Stimulated activated CD8-positive, alpha-beta memory T cell treated with anti-CD3 and anti-CD28 coated beads, Interleukin-7, amount 100 ng/mL, for 48 hours (primary cell): ENCODE measurements at places on chromosomes 2 and 18.

DNA sequence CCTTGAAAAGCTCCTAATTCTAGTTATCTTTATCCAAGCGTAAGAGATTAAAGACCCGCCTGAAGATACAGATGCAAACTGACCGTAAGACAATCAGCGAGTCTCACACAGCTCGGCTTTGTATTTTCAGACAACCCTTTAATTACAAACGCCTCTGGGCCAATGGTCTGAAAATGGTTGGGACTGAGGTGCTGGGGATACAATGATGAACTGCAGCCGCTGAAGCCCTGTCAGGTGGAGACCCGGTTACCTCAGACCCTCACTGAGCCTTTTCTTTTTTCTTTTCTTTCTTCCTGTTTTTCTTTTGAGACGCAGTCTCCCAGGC, 715 bp upstream of the CFAP36 start:
- no peak for DNase-seq

DNA sequence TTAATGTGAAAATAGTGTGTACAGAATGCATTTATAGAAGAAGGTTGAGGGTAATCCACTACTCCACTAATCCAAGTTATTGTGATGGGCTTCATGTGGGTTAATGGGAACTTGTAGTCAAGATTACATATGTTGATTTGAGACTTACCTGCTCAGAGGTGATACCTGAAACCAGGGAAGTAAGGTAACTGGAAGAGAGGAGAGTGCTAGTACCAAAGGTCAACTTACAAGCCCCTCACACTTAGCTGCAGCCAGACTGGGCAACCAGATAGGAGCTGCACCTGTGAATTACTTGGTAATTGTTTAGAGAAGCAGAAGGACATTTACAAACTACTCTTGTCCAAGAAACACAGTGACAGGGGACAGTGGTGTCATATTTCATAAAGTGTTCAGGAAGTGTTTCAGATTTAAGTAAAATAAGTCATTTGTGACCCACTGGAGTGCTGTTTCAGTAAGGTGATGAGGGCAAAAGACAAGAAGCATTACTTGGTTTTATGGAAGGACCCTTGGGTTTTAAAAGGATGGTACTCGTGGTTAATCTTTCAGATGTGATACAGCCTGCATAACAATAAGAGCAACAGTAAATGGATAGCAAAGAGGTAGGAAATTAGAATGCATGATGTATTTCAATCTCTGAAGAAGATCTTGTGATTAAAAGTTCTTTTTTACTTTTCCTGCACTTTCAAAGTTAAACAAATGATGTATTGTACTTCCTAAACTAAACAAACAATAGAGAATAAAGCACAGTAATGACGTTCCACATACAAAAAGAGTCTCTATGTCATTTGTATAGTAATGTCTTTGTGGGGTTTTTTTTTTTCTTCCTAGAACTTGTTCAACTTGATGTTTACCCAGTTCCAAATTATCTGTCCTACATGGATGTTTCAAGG, 189.3 kb downstream of the PHLPP1 start:
- DNase-seq, result no peak

DNA sequence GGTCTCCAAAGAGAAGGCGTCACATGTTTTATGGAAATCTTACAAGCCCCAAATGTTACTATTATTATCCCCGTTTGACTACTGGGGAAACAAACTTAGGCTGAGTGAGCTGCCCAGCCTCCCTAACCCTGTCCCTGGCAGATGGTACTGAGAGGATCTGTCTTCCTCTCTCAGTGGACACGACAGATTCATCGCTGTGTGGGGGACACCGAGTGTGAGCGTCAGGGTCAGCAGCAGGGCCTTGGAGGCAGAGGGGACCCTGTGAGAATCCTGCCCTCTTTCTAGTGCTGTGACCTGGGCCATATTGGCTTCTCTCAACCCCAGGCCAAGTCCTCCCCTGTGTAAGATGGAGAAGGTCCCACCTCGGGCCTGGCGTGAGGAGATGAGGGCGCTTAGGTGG, 27.1 kb upstream of the SMAD7 start:
- no peak for DNase-seq

DNA sequence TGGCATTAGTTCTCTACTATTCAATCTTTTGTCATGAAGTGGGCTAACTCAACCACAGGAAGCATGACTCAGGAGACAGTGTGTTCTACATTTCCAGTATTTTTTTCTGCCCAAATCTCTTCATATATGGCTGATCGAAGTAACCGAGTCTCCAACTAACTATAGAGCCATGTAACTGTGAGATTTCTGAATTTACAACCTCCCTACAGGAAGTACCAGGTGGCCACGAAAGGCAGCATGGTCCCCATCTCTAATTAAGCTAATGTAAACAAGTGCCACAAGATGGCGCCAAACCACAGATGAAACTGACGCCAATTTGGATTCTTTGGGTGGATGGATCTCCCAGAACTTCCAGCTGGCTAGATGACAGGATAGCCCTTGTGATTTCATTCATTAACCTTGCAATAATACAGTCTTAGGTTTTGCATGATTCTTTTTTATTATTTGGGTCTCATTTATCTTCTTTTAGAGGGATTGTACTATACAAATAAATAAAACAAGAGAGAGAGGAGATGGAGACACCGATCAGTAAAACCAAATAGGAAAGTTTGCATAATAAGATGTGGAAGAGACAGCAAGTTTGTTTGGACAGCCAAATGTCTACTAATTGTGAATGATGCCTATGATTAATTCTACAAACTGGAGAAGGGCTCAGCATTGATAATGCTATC, 18.3 kb upstream of the ARHGAP15 start:
- no peak for DNase-seq

- no peak for DNase-seq
These were observed 20.8 kb downstream of the DIPK1C start for GRCh38 chr18:74436158-74436769.

- no peak for DNase-seq
These were observed 5.0 kb downstream of the ACTR2 start for GRCh38 chr2:65232636-65233035.

GRCh38 chr2:235078182-235078581, 126.4 kb downstream of the SH3BP4 start:
- DNase-seq, result no peak

GRCh38 chr2:225104971-225105370, 62.7 kb upstream of the DOCK10 start:
- DNase-seq, result no peak

- DNase-seq, result no peak
These were observed 48.0 kb upstream of the NRXN1 start for GRCh38 chr2:51079945-51080344.

- no peak for DNase-seq
These were observed 44.8 kb downstream of the ARL4C start for GRCh38 chr2:234451852-234452625.

DNA sequence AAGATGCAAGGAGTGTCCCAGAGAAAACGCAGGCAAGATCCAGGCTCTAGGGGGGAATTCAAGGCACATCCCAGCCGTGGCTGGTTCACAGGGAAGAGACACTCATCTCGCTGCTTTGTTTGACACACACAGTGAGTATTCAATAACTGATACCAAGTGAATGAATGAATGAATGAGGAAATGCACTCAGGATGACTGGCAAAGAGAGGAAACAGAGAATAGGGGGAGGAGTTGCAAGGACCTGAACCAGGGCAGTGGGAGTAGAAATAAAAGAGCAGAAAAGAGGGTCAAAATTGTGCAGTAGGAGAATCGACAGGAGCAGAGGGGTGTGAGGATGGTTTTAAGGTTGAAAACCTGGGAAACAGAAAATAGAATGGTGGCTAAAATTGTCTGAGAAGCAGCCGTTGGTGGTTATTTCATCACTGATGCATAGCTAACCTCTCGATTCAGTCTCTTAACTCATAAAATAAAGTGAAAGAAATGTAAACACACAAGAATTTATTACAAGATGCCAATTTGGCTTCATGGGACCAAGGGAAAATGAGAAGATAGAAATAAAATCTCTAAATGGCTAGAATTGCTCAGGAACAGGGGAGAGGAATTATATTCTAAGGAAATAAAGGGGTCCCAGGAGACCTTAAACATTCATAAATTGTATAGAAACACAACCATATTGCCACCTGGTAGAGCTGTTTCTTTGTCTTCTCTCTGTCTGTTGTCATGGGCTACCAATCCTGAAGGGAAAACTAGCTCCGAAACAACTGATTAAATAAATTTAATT, 63.9 kb upstream of the PHLPP1 start:
- no peak for DNase-seq

DNA sequence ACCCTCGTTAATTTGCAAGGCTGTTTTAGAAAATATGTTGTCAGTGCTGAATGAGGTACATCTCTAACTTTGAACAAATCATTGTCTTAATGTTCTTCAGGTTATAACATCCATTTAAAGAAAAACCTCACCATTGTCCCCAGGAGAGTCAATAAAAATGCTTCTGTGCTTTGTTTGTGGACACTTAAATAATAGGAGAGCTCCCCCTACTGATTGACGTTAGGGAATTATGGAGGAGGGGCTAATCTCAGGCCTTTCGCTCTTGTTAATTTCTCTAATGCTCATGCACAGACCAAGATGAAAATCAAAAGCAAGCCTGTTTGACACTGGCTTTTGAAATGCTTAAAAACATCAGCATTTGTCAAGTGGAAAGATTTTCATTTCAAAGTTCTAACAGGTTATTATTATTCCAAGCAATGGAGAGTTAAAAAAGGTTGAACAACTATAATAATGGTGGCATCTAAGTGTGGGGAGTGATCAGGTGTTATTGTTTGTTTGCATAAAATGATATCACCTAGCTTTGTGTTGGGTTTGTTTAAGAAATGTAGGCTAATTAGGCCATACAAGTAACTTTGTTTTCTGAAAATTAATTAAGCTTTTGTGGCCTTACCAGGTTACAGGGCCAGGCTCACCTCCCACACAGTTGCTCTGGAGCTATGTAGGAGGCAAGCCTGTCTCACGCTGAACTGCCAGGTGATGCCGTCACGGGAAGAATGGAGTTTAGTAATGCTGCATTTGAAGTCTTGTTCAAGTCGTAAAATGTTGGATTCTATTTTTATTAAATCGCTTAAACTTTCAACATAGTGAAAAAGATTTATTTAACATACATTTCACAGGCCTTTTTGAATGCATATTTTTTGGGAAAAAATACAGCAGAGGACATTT, 51.7 kb upstream of the SMIM21 start:
- DNase-seq, result no peak

DNA sequence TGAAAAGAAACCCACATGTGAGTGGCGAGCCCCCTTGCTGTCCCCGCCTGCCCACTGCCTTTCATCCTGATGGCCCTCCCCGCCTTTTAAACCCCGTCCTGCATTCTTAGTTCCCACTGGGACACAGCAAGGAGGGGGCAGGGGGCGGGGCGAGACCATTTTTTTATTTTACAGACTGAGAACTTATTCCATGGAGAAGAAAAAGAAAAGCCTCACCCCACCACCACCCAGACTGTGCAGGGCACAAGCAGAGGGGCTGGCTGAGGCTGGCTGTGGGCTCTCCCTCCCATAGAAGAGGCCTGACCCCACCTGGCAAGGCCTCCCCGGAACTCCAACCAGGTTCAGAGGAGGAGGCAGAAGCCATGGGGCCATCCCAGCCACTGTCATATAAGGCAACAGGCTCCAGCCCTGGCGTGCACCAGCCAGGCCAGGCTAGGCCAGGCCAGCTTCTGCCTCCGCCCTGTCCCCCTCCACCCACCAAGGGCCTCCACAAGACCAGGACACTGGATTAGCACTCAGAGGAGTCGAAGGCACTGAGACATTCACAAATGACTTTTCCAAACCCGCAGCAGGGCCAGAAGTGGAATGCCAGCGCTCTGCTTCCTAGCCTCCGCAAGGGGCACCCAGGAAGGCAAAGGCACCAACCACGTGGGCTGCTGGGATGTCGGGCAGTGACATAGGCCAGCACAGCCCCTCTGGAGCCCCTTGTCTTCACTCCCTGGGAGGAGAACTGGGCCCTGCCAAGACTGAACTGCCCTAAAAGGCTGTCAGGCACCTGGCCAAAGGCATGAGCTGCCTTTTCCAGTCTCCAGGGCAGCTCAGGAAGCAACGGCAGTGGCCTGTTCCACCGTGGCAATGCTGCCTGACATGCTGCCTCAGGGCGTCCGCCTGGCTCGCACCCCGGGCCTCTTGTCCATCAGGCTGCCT, 37.5 kb upstream of the SEMA4C start:
- DNase-seq, result no peak

GRCh38 chr2:126510356-126510755, 145.6 kb upstream of the GYPC start:
- no peak for DNase-seq

DNA sequence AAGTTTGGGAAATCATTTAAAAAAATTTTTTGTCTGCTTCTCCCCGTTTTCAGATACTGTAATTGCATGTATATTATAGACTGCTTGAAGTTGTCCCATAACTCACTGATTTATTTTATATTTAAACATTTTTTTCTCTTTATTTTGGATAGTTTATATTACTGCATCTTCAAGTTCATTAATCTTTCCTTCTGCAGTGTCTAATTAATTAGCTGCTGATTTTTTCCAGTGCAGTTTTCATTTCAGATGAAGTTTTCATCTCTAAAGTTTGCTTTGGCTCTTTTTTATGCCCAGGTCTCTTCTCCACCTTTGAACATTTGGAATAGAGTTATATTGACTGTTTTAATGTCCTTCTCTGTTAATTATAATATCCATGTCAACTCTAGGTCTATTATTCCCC, 9.3 kb downstream of the CLIP4 start:
- DNase-seq, result no peak

- DNase-seq, result no peak
These were observed 154.1 kb upstream of the MMADHC start for GRCh38 chr2:149741646-149742045.

DNA sequence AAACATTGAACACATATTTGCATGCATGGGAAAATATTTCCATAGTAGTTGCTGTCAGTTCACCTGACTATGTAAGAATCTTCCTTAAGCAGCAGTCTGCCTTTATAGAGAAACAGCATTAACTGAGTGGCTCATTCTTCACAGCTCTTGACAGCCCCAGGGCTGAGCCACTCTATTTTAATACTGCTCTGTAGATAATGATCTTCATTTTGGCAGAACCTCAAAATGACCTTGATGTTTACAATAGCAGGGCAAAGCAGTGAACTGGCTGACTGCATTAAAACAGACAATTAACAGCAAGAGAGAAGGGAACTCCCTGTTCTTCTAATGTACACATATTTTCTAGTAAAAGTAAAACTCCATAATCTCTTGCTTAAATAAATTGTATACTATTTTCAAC, 580.6 kb upstream of the SOX11 start:
- no peak for DNase-seq

DNA sequence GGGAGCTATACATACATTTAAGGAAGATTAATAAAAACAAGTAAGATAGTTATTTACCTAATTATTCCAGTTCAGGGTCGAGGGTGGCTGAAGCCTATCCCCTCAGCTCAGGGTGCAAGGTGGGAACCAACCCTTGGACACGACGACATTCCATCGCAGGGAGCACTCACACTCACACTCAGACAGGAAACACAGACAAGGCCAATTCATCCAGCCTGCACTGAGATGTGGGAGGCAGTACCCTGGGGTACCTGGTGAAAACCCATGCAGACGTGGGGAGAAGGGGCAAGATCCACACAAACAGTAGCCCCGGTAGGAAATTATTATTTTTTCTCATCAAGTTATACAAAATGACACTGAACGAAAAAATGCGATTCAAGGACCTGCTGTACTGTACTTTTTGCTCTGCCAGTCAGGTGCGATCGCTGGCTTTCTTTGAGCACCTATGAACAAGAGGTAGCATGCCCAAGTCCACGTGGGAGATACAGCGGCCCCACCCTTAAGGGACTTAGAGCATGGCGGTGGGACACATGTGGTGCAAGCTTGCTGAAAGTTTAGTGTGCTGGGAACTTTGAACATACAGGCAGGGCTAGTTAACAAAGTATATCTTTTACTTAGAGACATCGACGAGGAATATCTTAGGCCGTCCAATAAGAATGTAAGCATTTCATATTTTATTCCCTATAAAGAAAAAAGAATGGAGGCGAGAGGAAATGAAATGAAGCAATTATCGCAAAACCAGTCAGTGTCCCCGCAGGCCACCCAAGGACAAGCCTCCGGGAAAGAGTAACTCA, 624 bp downstream of the METTL8 start:
- DNase-seq, result no peak
